ENCODE measurements at places on chromosomes 1 and 21.

DNA sequence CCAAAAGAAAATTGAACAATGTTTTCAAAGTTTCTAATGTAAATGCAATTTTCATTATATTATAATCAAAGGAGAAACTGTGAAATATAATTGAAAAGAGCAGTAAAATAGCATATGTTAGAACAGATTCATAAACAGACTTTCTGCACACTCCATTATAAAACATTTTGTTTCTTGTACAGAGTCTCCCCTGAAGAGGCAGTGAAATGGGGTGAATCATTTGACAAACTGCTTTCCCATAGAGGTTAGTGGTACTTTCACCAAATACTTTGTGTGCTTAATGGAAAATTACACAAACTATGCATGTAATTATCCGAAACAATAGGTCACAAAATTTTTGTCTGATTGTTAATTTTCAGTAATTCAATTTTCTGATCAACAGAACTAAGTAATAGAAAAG is 1.9 kb downstream of the RGS18 start:
- no peak for DNase-seq

DNA sequence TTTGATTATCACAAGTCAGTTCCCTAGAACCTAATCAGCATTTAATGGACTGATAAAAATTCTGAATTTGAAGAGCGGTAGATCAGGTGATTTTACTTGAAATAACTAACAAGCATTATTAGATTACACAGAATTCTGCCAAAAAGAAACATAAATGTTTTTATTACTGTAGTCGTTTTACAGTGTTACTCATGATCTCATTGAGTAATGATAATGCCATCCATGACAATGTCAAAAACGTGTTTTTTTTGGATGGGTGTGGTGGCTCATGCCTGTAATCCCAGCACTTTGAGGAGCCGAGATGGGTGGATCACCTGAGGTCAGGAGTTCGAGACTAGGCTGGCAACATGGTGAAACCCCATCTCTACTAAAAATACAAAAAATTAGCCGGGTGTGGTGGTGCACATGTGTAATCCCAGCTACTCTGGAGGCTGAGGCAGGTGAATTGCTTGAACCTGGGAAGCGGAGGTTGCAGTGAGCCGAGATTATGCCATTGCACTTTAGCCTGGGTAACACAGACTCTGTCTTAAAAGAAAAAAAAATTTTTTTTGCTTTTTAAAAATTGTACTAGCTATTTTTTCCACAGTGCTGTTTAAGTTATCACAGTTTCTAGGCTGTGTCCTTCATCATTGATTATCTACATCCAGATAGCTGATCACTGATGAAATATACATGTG is 56.6 kb downstream of the LAMC1 start:
- DNase-seq = no peak

DNA sequence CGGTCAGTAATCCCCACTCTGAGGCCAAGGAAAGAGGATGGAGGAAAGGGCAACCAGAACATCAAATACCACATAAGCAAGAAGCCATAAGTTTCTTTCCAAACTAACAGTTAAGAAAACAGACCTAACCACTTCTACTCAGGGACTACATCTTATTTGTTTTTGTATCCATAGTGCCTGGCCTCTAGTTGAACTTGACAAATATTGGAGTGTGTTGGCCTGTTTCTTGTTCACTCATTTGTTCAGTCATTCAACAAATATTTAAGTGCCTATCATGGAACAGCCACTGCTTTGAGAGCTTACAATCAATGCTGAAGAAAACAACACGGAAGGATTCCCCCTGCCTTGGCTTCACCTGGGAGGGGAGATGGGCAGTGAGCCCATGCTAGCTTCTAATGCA is 69.7 kb downstream of the ST6GALNAC3 start:
- DNase-seq = no peak

GRCh38 chr1:209048941-209049669 is 534.4 kb upstream of the CAMK1G start:
- DNase-seq = no peak

DNA sequence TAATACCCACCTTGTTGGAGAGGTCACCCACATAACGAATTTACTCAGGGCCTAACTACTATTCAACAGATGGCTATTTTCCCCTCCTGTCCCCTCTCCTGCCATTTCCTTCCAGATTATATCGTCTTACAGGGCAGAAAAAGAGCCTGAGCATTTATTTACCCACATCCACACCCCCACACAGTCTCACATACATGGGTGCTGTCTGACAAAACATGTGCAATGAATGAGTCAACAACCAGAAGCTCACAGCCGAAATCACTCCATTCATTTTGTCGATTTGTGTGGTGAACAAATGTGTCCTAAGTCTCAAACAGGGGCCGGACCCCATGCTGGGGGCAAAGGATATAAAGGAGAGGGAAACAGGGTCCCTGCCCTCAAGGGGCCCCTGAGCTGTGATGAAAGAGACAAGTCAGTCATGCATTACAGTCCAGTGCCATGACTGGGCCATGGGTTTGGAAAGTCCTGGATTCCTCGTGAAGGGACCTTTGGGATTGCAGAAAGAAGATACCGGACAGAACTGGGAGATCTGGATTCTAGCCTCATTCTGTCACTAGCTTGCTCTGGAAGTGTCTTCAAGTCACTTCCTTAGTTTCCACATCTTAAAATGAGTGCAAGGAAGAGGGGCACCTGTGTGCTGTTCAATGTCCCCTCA is 16.4 kb upstream of the ZNF683 start:
- no peak for DNase-seq

DNA sequence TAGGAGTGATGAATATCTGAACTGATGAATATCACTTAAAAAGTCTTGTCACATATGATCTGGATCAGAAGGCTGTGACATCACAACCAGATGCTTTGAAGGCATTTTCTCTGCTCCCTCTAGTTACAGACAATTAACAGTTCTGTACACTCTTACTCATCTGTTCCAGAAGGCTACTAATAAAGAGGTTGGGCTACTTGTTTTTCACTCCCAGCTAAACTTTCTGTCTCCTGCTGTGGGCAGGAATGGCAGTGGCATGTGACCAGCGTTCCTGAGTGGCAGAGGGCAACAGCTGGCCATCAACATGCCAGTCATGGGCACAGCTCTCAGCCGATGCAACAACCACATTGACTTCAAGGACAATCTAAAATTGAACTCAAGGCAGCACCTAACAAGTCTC is 66.7 kb downstream of the SLC45A1 start:
- no peak for DNase-seq

GRCh38 chr1:86471291-86471690 is 2.6 kb downstream of the CLCA1 start:
- no peak for DNase-seq

DNA sequence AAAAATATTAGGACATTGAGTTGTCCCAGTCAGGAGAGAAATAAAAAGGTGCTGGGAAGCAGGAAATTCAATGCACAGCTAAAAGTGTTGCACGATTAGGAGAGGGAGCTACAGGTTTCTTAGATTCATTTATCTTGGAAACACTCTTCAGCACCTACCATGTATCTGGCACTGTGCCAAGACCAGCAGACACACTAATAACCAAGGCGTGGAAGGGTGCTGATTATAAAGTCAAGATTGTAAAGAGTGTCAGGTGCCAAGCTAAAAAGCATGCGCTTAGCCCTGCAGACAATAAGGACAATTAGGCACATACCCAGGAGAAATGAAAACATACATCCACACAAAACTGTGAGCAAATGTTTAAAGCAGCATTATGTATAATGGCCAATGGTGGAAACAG is 129.9 kb downstream of the DSCAM start:
- DNase-seq = no peak

GRCh38 chr1:30908696-30909364 is at the start of gene SDC3:
Gene SDC3, minus strand, starts transcription at chr1:30908758. Its CDS starts 172 bp downstream, at chr1:30908586.
- DNase-seq = no peak

GRCh38 chr1:62435231-62436038 is 1.4 kb upstream of the USP1 start:
- no peak for DNase-seq

GRCh38 chr1:113946112-113946511 is 17.0 kb downstream of the HIPK1 start:
- DNase-seq = no peak

GRCh38 chr1:208101661-208102431 is 142.3 kb downstream of the PLXNA2 start:
- no peak for DNase-seq

- DNase-seq = no peak
Observed at GRCh38 chr21:29072873-29073221, 601 bp downstream of the CCT8 start.

- no peak for DNase-seq
Observed at GRCh38 chr21:24781146-24781545, 826.1 kb downstream of the MRPL39 start.

- DNase-seq = no peak
Observed at GRCh38 chr1:158646465-158646864, 40.0 kb downstream of the SPTA1 start.

DNA sequence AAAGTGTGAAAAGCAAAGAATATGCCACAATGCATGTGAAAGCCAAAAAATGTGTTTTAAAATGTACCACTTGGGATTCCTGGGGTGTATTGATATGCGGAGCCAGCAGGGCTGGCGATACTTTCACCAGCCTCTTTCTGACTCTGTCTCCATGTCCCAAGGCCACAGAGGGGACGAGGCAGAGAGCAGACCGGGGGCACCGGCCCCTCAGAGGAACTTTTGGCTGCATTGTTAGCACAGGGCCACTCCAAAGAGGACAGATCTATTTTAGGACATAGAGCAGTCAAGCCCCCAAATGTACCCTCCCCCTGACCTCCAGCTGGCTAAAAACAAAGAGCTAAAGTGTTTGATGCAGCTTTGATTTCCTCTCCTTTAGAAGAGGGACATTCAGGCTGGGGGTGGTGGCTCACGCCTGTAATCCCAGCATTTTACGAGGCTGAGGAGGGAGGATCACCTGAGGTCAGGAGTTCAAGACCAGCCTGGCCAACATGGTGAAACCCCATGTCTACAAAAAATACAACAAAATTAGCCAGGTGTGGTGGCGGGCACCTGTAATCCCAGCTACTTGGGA is 25.6 kb upstream of the ZNF436 start:
- no peak for DNase-seq

- DNase-seq = no peak
Observed at GRCh38 chr1:204408074-204408507, 3.5 kb downstream of the PPP1R15B start.

DNA sequence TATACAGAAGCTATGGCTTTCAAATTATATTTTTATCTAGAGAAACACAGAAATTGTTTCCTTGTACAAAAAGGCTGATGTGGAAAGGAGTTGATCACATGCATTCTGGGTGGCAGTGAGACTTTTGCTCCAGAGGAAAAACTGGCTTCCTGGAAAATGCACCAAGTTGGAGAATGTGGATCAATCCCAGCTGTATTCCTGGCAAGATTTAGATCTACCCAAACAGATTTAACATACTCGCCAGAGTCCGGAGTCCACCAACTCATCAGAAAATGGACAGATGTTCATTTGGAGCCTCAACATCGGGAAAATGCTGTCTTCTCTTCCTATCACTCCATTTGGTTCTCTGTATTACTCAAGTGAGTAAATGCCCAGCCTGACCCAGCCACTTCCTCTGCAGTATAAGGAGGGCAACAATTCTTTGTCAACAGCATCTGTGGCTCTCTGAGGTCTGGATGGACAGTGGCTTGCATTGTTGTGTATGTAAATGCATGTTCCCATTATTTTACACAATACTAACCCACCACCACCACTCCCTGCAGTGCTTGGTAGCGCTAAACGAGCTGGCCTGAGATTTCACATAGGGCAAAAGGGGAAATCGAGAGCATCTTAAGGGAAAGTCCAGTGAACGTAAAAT is 226.2 kb upstream of the IRF2BP2 start:
- DNase-seq = no peak

DNA sequence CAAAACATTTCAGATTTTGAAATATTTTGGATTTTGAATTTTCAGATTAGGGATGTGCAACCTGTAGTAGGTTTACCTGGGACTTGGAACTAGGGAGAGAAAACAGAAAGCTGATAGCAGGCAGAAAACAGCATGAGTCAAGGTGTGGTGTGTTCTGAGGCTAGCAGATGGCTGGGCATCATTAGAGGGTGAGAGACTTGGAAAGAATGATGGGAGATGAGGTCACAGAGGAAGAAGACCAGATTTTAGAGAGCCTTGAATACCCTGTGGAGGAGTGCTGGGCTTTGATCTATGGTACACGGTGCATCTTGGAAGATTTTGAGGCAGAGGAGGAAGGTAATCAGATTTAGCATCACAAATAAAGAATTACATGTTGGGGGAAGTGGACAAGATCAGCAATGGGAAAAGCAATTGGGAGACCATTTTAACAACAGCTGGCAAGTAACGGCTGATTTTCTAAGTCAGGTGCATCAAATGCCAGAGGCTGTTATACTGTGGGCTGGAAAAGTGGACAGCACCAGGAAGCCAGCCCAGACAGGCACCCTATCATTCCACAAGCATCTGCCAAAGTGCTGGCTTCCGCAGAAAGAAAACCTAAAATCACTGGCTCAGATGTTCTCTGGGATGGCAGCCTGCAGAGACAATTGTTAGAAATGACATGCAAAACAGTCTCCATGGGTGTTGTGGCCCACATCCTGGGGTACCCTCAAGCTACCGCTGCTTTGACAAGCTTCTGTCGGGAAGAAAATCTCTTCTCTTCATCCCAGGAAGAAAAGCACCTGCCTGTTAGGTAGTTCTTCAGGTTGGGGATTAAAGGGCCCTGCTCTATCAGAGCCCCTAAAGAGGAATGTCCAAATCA is 30.9 kb upstream of the CAMK1G start:
- no peak for DNase-seq

- DNase-seq = no peak
Observed at GRCh38 chr1:174812016-174812415, 187.7 kb upstream of the CACYBP start.

DNA sequence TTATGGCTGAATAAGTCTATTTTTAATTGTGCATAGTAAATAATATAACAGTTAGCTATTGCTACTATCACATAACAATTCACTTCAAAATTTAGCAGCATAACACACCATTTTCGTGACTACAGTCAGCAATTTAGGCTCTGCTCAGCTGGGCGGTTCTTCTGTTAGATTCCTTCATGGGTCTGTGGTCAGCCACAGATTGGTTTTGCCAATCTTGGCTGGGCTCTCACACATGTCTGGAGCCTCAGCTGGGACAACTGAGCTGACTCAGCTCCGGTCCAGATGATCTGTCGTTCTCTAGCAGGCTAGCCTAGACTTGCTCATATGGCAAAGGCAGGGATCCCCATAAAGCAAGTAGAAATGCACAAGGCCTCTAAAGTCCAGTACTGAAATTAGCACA is 15.1 kb upstream of the CDC42BPA start:
- no peak for DNase-seq

- DNase-seq = no peak
Observed at GRCh38 chr1:23171181-23171755, 2.6 kb upstream of the LUZP1 start.

GRCh38 chr1:51750729-51751128 is 127.8 kb downstream of the NRDC start:
- no peak for DNase-seq
